Stimulated activated CD8-positive, alpha-beta memory T cell treated with anti-CD3 and anti-CD28 coated beads, Interleukin-7, amount 100 ng/mL, for 1 hour (primary cell): ENCODE measurements at places on chromosomes 1 and 21.

DNA sequence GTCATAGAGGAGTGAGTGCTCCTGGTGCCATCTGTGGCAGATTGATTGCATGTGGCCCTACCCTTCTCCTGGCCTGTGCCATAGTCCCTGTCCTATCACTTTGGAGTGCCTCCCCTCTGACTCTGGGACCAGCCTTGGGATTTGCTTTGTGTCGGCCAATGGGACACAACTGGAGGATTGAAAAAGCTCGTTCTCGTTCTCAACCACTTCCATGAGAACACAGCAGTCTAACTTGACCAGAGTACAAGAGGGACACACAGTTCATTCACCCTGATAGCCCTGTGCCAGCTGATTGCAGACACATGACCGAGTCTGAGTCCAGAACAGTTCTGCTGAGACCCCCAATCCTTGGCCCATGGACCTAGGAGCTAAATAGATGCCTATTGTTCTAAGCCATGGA lies 47.8 kb downstream of the C1orf198 start:
- DNase-seq: no peak

- no peak for DNase-seq
These were observed 5.1 kb downstream of the CD1D start for GRCh38 chr1:158185770-158186169.

DNA sequence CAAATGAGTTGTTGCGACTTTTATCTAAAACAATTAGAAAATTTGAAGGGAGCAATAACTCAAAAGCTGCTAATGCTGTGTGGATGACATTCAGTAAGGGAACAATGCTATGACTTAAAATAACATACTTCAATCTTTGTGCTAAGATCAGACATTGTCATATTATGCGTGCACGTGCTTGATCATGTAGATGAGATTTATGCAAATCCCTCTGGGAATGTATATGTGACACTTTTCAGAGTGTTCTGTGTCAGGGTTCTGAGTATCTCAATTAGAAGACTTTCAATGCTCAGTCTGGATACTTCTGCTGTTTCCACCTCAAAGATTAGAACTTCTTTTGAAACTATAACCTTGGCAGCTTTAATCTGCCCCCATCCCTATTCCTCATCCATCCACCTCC lies 18.6 kb upstream of the POU2F1 start:
- DNase-seq: no peak

DNA sequence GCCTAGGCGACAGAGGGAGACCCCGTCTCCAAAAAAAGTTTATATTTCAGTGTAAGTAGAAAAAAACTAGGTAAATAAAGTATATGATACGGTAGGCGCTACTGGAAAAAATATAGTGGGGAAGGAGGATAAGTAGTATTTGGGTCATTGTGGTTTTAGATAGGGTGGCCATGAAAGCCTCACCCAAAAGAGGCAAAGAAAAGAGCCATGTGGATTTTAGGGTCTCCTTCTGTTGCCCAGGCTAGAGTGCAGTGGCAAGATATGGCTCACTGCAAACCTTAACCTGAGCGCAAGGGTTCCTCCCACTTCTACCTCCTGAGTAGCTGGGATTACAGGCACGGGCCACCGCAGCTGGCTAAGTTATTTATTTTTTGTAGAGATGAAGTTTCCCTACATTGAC lies 17.1 kb downstream of the LEPR start:
- DNase-seq: no peak

DNA sequence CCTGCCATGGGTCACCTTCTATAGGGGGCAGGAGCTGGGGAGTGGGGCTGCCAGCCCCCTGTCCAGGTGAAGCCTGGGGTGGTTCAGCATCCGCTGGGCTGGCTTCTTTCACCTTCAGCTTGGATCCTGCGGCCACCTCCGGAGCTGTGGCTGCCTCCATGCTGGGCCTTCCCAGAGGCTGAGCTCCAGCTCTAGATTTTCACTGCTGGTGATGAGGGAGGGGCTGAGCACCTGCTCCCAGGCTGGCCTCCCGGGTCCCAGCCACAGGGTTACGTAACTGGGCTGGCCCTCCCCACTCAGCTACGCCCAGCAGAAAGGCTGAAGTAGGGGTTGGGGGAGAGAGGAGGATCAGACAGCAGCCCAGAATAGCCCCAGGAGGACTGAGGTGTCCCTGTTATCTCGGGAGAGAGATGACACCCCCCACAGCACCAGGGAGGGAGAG lies at the start of gene MYBPHL:
TSS of gene MYBPHL (minus strand) at position 180 of the 442 bp plus-strand sequence. CDS start at position 160, 20 bp downstream.
- DNase-seq: no peak

DNA sequence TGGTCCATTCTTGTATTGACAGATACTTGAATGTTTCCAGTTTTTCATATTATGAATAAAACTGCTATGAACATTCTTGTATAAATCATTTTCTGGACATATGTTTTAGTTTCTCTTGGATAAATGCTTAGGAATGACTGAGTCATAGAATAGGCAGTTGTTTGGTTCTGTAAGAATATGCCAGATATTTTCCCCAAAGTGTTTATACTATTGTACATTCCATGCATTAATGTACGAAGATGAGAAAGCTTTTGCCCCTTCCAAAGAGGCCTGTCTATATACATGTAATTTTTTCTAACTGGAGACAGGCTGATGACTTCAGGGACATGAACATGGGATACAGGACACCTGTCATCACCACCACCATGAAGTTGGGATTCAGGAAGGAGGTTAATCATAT lies 11.3 kb downstream of the NBPF3 start:
- no peak for DNase-seq

DNA sequence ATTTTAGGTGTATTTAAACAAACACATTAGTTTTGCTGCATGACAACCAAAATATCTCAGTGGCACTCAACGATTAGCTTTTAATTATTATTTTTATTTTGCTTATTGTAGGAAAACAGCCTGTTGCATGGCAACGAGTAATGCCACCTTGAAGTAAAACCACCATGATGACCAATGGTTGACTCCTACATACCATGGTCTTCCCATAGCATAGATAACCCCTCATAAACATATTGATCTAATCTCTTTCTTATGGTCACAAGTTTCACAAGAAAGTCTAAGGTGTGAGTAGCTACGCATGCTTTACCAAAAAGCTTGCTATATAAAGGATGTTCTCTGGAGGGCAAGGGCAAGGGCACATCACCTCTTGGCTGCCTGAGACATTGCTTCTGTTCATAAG lies 61.5 kb upstream of the PTBP2 start:
- no peak for DNase-seq

GRCh38 chr21:36613059-36613458 lies 85.9 kb upstream of the SIM2 start:
- no peak for DNase-seq

DNA sequence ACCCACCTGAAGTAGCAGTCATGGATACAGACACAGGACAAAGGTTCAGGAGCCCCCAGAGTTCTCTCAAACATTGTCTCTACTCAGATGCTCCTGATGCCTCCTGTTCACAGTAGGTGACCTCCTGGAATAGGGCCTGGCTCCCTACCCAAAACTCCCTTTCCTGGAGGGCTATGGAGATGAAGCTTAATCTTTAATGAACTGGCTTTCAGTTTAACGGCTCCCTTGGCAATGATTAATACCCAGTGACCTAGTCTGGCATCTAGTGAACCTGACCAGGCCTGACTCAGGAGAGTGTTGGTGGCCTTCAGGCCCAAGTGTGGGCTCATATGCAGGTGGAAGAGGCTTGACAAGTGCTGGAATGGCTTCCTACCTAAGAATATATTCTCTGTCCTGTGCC lies 65.2 kb upstream of the TRABD2B start:
- no peak for DNase-seq

GRCh38 chr1:223031733-223032601 lies 111.1 kb downstream of the TLR5 start:
- no peak for DNase-seq

GRCh38 chr1:12447849-12448312 lies 170.1 kb downstream of the DHRS3 start:
- DNase-seq: no peak

- no peak for DNase-seq
These were observed 344.3 kb downstream of the DUSP10 start for GRCh38 chr1:221397606-221398005.

DNA sequence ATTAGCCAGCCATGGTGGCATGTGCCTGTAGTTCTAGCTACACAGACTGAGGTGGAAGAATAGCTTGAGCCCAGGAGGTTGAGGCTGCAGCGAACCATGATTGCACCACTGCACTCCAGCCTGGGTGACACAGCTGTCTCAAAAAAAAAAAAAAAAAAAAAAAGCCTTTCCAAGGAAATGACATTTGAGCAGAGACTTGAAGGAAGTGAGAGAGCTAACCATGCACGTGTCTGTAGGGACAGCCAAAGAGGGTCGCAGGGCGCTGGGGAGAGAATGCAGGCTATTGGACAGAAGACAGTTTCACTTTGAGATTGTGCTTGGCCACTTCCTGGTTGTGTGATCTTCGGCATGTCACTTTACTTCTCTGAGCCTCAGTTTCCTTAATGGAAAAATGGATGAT lies 6.8 kb downstream of the HCRTR1 start:
- DNase-seq: no peak
